ENCODE measurements at places on chromosomes 5 and 9.

DNA sequence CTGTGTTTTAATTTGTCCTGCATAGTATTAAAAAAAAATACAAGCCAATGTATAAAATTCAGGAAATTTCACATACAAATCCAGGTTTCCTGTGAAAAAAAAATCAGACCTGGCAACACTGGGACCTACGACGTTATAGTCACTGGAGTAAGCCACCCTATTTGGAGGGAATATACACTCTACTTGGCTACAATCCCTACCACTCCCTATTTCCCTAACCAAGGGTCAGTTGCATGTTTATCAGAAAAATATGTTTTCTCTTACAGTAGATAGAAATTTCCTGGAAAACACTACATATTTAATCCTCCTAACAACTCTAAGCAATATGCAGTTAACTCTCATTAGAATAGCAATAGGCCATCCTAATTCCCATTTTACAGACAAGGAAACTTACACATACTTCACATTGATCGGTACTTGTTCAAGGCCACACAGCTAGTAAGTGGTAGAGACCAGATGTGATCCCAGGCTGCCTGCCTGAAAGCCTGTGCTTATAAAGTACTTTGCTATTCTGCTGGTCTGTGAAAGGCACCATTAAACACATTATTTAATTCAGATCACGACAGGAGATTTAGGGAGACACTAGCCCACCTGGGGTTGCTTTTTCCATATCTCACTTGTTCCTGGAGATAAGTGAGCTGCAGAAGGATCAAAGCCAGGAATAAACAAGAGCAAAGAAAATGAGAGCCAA, 70.8 kb downstream of the MFAP3 start:
- no peaks in the 10 kb centered on the region for H3K4me1 ChIP-seq
- H3K27me3 ChIP-seq, result no peaks in the 10 kb centered on the region
- DNase-seq, result no peak
- H3K36me3 ChIP-seq, result no peaks in the 10 kb centered on the region
- H3K4me3 ChIP-seq, result no peak overlapping the region
- H3K27ac ChIP-seq, result no peak overlapping the region

DNA sequence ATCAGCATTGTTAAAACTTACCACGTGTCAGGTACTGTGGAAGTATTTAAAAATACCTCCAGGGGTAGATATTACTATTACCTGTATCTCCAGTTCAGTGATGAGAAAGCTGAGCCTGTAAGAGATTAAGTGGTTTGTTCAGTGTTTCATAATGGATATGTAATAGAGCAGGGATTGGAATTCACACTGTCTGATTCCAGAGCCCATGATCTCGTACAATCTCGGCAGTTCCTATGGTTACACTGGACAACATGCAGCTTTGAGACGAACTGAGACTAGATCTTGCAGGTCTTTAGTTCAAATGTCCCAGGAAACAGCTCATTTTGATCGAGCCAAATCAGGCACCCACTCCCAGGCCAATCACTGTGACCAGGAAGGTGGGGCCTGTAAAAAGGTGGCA, 8.8 kb upstream of the RASGRF2 start:
- H3K36me3 ChIP-seq, result no peaks in the 10 kb centered on the region
- DNase-seq, result no peak
- no peak overlapping the region for H3K4me3 ChIP-seq
- no peak overlapping the region for H3K27ac ChIP-seq
- no peaks in the 10 kb centered on the region for H3K4me1 ChIP-seq

DNA sequence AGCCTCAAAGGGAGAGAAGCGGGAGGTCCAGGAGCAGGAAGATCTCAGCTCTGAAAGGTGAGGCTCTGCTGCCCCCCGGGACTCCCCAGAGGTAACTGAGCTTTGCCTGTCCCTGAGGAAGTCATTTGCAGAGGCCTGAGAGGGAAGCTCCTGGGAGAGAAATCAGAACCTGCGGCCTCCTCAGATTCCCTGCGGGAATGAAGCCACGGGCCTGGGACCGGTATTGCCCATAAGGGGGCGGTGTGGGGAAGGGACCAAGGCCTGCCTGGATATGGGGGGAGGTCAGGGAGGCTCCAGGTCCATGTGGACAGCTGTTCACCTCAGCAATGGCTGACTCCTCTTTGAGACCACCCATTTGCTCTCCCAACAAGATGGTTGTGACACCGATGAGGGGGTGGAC, 1.3 kb downstream of the SPATA31E1 start:
- H3K4me1 ChIP-seq, result no peaks in the 10 kb centered on the region
- no peak for DNase-seq
- no peaks in the 10 kb centered on the region for H3K27me3 ChIP-seq

GRCh38 chr5:42621662-42622061, 135.0 kb upstream of the CCDC152 start:
- no peak overlapping the region for H3K4me3 ChIP-seq
- no peaks in the 10 kb centered on the region for H3K36me3 ChIP-seq
- no peak for DNase-seq
- H3K4me1 ChIP-seq, result peaks cover 13% of the 10 kb centered on the region
- no peak overlapping the region for H3K27ac ChIP-seq

GRCh38 chr9:128798896-128799295, 11.8 kb downstream of the TBC1D13 start:
- H3K36me3 ChIP-seq, result peaks cover 55% of the 10 kb centered on the region
- no peaks in the 10 kb centered on the region for H3K27me3 ChIP-seq
- H3K4me3 ChIP-seq, result no peak overlapping the region
- H3K4me1 ChIP-seq, result no peaks in the 10 kb centered on the region
- no peak overlapping the region for H3K27ac ChIP-seq

DNA sequence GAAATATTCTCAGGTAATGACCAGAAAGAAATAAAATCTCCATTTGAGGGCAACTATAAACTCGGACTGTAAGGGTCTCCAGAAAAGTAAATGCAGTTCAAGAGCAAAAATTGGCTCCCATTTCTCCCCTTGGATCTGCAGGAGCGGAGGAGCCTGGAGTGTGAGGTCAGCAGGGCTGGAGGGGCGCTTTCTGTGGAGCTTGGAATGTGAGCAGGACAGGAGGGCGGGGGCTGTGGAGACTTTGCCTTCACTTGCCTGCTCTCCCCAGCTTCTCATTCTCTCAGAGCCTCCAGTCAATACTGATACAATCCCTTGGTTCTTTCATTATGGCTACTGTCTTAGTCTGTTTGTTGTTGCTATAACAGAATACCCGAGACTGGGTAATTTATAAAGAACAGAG, 162.8 kb upstream of the ANKH start:
- H3K36me3 ChIP-seq, result no peaks in the 10 kb centered on the region
- no peaks in the 10 kb centered on the region for H3K4me1 ChIP-seq

DNA sequence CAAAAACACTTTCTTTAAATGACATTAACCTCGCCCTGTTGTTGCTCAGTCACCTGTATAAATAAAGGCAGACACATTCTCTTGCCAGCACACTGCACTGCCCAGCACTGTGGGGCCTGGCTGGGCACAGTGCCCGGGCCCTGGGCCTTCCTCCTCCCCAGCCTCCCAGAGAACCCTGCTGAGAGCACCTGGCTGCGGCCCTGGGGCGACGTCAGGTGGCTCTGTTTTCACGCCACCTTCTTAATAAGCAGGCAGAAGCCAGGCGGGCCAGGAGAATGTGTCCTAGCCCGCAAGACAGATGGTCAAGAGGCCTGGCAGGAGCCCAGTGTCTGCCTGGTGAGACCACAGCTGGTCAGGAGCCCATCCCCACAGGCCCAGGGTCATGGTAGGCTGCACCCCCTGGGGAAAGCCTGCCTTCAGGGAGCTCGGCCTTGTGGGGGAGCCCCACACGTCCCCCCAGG, 8.2 kb upstream of the AGPAT2 start:
- no peaks in the 10 kb centered on the region for H3K36me3 ChIP-seq
- DNase-seq, result no peak
- peaks cover 28% of the 10 kb centered on the region for H3K4me1 ChIP-seq
- H3K27ac ChIP-seq, result peak overlapping the region; percentile 78
- H3K27me3 ChIP-seq, result no peaks in the 10 kb centered on the region
- no peak overlapping the region for H3K4me3 ChIP-seq

GRCh38 chr9:122121391-122121790, 28.3 kb upstream of the TTLL11 start:
- no peaks in the 10 kb centered on the region for H3K36me3 ChIP-seq
- no peak overlapping the region for H3K27ac ChIP-seq
- no peak overlapping the region for H3K4me3 ChIP-seq
- H3K27me3 ChIP-seq, result no peaks in the 10 kb centered on the region
- DNase-seq, result no peak
- H3K4me1 ChIP-seq, result peaks cover 26% of the 10 kb centered on the region

DNA sequence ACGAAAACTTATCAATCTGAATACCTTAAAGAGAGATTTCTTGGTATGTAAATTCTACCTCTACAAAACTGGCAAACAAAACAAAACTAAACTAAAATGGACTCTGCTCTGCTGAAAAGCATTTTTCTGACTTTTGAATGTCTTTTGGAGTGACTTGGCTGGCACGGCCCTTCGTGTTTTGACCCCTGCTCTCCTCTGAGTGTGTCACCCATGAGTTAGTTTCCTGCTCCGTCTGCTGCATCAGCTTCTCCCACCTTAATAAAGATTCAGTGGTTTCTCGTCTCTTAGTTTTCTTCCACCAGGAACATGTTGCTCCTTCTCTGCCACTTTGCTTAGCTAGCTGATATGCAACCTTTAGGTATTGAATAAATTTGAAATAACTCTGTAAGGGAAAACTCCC, 1084.0 kb upstream of the CDH18 start:
- no peaks in the 10 kb centered on the region for H3K27me3 ChIP-seq
- no peak overlapping the region for H3K27ac ChIP-seq
- no peak for DNase-seq
- no peak overlapping the region for H3K4me3 ChIP-seq

DNA sequence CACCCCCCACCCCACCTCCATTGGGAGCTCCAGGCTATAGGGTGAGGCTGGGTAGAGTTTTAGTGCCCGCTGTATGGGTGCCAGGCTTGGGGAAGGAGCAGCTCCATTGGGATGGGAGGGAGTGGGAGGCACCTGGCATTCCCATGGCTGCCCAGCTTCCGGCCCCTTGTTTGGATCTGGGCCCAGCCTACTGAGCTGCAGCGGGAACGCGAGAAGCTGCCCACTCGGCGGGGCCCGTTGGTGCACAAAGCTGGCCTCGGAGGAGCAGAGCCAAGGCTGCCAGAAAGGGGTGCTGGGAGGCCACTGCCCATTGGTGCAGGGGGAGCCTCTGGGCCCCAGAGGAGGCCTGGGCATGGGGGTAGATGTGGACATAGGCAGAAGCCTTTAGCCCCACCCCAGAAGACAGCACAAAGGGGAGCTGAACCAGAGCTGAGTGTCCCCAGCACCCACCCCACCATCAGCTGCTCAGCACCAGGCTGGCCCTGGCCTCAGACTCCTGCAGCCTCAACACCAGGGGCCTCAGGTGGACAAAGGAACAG, 4.4 kb downstream of the LCN9 start:
- no peaks in the 10 kb centered on the region for H3K4me1 ChIP-seq
- no peaks in the 10 kb centered on the region for H3K36me3 ChIP-seq
- H3K27ac ChIP-seq, result no peak overlapping the region
- no peaks in the 10 kb centered on the region for H3K27me3 ChIP-seq
- H3K4me3 ChIP-seq, result no peak overlapping the region

- no peaks in the 10 kb centered on the region for H3K27me3 ChIP-seq
- no peaks in the 10 kb centered on the region for H3K36me3 ChIP-seq
- H3K27ac ChIP-seq, result no peak overlapping the region
- DNase-seq, result no peak
Observed at GRCh38 chr5:113223831-113224604, 210.8 kb downstream of the TSSK1B start.

GRCh38 chr9:70581214-70581954, 166.9 kb upstream of the KLF9 start:
- H3K4me1 ChIP-seq, result peaks cover 14% of the 10 kb centered on the region
- no peak for DNase-seq
- H3K4me3 ChIP-seq, result no peak overlapping the region
- H3K27ac ChIP-seq, result peak overlapping the region; percentile 10
- no peaks in the 10 kb centered on the region for H3K36me3 ChIP-seq

- H3K27ac ChIP-seq, result no peak overlapping the region
- no peaks in the 10 kb centered on the region for H3K27me3 ChIP-seq
- peaks cover 23% of the 10 kb centered on the region for H3K4me1 ChIP-seq
- no peak overlapping the region for H3K4me3 ChIP-seq
Observed at GRCh38 chr9:89993678-89994630, 389.1 kb downstream of the GADD45G start.

- no peak overlapping the region for H3K4me3 ChIP-seq
- peaks cover 14% of the 10 kb centered on the region for H3K4me1 ChIP-seq
- no peaks in the 10 kb centered on the region for H3K27me3 ChIP-seq
- no peaks in the 10 kb centered on the region for H3K36me3 ChIP-seq
- DNase-seq, result no peak
Observed at GRCh38 chr9:4141296-4141695, 158.6 kb downstream of the GLIS3 start.

GRCh38 chr5:10370931-10371330, 17.4 kb downstream of the MARCHF6 start:
- H3K27ac ChIP-seq, result no peak overlapping the region
- peaks cover 41% of the 10 kb centered on the region for H3K4me1 ChIP-seq
- no peak for DNase-seq
- H3K4me3 ChIP-seq, result no peak overlapping the region
- no peaks in the 10 kb centered on the region for H3K27me3 ChIP-seq

GRCh38 chr5:149228618-149229297, 42.9 kb upstream of the AFAP1L1 start:
- H3K4me1 ChIP-seq, result peaks cover 3% of the 10 kb centered on the region
- no peaks in the 10 kb centered on the region for H3K27me3 ChIP-seq

DNA sequence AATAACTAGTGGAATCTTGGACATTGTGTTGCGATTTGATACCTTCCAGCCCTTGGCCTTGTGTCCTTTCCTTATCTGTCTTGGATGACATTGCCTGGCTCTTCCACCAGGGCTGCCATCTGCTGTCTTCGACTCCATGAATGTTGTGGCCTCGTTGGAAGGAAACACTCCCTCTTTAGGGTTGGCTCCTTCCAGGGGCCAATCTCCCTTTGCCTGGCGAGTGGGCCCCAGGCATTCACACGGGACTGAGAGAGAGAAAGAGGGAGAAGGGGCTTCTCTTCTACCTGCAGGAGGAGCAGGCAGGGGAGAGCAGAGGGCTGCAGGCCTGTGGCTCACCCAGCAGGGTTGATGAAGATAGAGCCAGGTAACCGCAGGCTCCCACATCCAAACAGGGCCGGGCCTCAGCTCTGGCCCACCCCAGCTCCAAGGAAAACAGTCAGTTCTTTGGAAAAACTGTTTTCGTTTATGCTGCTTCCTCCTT, 31.3 kb downstream of the FGF1 start:
- H3K27ac ChIP-seq, result no peak overlapping the region
- peaks cover 17% of the 10 kb centered on the region for H3K4me1 ChIP-seq
- no peaks in the 10 kb centered on the region for H3K36me3 ChIP-seq
- H3K27me3 ChIP-seq, result no peaks in the 10 kb centered on the region
- no peak overlapping the region for H3K4me3 ChIP-seq

GRCh38 chr5:135304352-135305221, 94.4 kb downstream of the MACROH2A1 start:
- peaks cover 3% of the 10 kb centered on the region for H3K4me1 ChIP-seq
- no peaks in the 10 kb centered on the region for H3K27me3 ChIP-seq
- no peaks in the 10 kb centered on the region for H3K36me3 ChIP-seq
- H3K27ac ChIP-seq, result no peak overlapping the region

DNA sequence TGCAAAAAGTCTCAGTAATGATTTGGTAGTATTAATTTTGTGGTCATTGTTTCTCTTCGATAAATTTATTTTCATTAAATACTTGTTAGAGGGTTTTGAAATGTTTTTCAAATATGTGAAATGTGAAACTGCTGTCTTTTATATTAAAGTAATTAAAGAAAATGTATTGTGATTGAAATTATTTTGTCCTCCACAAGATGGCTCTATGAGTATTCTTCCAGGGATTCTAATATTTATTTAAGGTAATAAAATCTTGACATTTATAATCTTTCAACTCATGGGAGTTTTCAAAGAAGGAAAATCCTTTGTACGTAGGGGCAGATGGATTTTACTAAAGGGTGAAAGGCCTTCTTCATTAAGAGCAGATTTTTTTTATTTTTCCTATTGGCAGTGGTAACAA, 19.3 kb downstream of the ISOC1 start:
- H3K27me3 ChIP-seq, result no peaks in the 10 kb centered on the region
- no peaks in the 10 kb centered on the region for H3K4me1 ChIP-seq
- no peak overlapping the region for H3K27ac ChIP-seq
- DNase-seq, result no peak
